Stimulated activated CD4-positive, alpha-beta T cell treated with anti-CD3 and anti-CD28 coated beads, Interleukin-2, amount 100 ng/mL, for 24 hours (primary cell): ENCODE measurements at places on chromosomes 11 and 22.
A peak's percentile ranks its signal among the peaks of the same experiment; 100 is the strongest.

DNA sequence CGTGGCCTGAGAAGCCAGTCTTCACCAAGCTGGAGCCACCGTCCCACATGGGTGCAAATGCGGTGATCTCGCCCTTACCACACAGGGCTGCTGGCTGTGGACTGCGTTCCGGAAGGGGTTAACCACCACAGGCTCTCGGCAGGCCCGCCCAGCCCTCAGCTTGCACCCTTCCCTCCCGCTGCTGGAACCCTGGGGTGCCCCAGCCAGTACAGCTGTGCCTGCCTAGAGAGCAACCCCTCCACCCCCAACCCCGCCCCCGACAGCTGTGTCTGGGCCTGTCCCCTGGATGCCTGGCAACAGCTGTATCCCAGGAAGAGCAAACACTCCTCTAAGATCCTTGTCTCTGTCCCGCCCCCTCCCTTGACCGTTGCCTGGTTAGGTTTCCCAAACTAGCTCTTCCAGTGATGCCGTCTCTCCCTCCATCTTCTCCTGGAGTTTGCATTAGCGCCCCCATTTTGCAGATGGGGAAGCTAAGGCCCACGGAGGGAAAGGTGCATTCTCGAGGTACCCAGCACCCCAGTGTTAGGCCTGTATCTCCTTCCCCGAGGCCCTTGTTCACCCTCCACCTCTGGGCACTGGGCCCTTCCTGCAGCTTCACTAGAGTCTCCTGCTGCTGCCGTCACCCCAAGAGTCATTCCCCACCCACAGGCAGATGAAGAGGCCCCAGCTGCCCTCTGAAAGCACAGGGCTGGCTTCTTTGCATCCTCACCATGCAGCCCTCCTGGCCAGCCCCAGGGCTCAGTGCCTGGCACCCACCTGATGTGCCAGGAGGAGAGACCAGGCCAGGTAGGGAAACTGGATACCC lies 12.6 kb upstream of the COX8A start:
- peak; percentile 11 for DNase-seq

DNA sequence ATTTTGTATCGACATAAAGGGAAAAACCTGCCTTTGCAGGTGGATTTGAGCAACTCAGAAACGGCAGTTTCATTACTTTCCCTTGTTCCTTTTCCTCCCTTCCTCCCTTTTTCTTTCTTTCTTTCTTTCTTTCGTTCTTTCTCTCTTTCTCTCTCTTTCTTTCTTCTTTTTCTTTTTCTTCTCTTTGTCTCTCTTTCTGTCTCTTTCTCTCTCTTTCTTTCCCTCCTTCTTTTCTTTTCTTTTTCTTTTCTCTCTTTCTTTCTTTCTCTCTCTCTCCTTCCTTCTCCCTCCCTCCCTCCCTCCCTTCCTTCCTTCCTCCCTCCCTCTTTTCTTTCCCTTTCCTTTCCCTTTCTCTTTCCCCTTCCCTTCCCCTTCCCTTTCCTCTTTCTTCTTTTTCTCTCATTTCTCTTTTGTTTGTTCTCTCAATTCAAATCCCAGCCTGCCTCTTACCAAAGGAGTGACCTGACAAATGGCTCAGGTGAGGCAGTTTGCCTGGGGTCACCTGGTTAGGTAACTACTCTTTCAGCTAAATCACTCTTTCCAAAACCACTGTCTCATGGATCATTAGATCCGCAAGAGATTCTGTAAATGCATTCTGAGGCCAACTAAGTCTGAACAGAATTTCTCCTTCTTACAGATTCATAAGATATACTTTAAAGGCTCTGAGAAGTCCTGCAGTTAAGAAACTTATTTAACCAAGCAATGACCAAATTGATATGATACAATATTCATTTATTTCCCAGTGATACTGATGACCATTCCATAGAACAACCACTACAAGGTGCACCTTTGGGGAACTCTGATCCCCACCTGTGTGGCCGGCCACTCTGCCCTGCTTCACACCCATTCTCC lies 75.3 kb downstream of the MYO18B start:
- DNase-seq: no peak

DNA sequence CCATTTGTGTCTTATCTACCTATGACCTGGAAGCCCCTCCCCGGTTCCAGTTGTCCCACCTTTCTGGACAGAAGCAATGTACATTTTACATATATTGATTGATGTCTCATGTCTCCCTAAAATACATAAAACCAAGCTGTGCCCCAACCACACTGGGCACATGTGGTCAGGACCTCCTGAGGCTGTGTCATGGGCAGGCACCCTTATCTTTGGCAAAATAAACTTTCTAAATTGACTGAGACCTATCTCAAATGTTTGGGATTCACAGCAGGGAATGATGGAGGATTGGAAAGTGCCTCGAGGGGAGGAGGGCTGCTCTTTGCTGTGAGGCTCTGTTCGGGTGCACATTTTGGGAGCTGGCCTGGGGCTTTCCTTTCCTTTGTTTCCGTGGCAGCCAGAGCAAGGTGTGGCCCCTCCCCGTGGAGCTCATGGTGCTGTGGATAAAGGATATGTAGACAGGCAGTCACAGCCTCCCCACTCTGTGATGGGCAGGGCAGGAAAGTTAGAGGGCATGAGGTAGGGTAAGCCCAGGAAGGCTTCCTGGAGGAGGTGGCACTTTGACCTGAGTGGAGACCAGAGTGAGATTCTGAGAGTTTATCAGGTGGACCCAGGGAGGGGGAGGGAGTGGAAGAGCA lies 615.6 kb downstream of the TBC1D22A start:
- no peak for DNase-seq

DNA sequence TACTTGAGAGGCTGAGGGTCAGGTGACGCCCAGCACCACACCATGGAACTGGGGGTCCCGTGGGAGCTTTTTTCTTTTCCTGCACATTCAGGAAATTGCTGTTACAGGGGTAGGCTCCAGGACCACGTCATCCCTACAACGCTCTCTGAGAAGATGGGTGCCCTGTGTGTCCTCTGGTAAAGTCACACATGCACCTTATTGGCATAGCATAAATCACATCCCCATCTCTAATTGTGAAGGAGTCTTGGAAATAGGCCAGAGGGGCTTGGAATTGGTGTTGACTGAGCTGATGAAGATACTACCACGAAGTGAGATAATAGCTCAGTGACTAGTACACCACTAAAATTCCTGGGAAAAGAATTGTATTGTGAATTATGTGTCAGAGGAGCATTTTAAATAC lies 57.6 kb downstream of the TNRC6B start:
- DNase-seq: no peak

GRCh38 chr22:47196881-47197772 lies 434.7 kb downstream of the TBC1D22A start:
- DNase-seq: no peak

DNA sequence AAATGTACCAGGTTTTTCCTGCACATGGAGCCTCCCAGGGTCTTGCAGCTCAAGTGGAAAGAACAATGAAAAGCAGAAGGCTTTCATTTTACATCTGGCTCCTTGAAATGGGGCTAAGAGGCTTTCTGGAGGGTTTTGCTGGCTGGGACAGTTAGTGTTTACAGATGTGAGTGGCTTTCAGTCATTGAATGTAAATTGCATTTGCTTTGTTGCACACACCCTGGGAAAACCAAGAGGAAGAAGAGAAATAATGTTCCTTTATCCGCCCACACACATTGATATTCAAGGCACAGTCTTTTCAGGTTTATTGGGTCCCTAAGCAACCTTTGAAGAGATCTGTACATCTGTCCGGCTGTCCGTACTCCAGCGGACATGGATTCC lies 144.5 kb downstream of the SPON1 start:
- no peak for DNase-seq

GRCh38 chr22:48055185-48055584 lies 1292.7 kb downstream of the TBC1D22A start:
- no peak for DNase-seq

GRCh38 chr11:74400606-74401005 lies 2.4 kb upstream of the PGM2L1 start:
- DNase-seq: no peak

DNA sequence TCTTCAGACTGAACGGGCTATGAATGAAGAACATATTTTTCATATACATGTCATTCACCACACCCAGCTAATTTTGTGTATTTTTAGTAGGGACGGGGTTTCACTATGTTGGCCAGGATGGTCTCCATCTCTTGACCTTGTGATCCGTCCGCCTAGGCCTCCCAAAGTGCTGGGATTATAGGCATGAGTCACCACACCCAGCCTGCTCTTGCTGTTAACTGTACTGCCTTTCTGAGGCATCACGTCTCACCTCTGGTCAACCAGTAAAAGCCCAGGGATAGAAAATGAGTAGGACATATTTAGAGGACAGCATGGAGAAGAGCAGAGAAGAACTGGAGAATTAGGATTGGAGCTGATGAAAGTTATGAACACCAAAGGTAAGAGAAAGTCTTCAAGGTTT lies 55.6 kb downstream of the APOL3 start:
- DNase-seq: no peak

DNA sequence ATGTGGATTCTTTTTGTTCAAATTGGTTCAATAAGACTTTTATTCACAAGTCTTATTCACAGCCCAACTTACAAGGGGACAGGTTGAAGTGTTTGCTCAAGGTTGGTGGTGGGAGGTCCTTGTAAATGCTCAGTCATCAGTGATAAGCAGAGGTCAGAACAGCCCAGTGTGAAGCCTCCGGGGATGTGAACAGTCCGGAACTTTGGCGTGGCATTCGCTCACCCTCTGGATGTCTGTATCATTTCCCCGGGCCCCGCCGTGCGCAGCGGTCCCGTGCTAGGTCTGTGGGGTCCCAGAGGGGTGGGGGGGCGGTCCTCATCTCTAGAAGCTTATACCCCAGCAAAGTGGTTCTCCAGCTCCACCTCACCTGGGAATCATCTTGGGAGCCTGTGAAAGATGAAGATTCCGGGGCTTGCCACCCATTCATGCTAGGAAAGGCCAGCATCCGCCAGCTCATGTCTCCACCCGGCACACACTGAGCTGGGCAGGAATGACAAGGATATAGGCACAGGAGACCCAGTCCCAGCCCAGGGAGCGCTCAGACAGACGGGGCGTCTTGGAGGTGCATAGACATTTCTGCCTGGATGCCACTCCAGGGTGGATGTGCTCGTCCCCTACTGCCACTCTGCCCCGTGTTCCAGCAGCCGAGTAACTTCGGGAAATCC lies 327.5 kb downstream of the TBC1D22A start:
- no peak for DNase-seq

GRCh38 chr11:111465400-111465799 lies 46.8 kb downstream of the BTG4 start:
- no peak for DNase-seq

- no peak for DNase-seq
Measured at GRCh38 chr11:102256251-102256650, 61.0 kb upstream of the BIRC3 start.

DNA sequence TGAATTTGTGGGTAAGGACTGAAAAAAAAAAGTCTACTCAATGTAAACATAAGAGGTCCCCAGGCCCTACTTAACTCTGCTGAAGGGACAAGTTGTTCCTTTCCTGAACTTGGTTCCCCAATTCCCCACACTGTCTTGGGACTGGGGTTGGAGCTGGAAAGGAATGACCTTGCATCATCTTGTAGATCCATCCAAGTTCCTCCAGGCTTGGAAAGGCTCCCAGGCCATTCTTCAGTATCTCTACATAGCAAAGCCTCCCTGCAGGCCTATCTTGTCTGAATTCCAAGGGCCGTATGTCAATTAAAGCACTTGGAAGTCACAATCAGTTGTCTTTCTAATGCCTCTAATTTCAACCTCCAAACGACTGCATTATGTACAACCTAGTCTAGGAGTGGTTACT lies 361.2 kb downstream of the TMEM135 start:
- DNase-seq: no peak

GRCh38 chr22:41178425-41178975 lies 26.6 kb upstream of the L3MBTL2 start:
- DNase-seq: no peak

DNA sequence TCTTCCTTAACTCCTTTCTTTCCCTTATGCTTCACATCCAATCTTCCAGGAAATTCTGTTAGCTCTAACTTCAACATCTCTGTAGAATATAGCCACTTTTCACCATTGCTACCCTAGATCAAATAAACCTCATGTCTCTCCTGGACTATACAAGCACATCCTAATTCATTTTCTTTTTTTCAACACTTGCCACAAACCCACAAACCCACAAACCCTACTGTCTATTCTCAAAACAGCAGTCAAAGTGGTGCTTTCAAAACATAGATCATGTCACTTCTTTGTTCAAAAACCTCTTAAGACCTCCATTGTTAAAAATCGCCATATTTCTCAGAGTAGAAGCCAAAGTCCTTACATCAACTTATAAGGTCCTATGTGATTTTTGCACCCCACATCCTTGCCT lies 94.3 kb downstream of the PIWIL4 start:
- no peak for DNase-seq

DNA sequence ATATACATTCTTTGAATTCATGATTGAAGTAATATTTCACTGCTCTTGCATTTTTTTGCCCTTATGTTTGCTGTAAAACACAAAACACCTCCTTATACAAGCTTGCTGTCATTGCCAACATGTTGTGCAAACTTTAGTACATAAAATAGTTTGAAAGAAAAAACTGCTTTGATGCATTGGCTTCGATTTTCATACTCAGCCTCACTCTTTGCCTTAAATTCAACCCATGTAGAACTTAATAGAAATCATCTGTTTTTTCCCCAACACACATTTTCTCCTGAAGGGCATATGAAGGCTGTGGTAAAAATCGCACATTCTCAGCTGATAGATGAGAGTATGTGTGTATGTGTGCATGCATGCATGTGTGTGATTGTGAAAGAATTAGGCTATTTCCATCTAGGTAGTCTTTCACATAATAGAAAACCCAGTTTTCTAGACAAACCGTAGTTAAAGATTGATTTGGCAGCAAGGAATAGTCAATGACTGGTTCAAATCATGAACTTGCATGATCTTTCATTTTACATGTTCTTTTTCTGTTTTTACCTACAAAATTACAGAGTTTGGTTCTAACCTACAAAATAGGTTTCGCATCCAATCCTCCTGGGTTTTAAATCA lies 72.8 kb upstream of the MTMR2 start:
- DNase-seq: no peak

DNA sequence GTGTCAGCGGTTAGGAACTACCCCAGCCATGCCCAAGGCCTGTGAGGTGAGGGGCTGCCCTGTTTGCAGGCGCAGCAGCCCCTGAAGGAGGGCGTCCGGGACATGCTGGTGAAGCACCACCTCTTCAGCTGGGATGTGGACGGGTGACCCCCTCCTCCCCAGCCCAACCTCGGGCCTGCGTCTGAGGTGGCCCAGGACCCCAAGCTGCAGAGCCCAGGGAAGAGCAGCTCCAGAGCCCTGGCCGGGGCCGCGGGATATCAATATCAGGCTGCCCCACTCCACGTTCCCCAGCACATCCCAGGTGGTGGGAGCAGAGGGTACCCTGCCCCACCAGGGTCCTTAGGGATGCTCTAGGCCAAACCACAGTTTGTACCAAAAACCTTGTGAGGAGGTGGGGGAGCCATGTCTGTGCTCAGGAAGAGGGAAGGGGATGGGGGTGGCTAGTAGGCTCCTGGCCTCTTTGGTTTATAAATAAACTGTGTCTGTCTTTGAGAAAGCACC lies 39.3 kb downstream of the SGSM3 start:
- no peak for DNase-seq

- no peak for DNase-seq
Measured at GRCh38 chr11:83284501-83285150, 1.5 kb downstream of the CCDC90B start.

DNA sequence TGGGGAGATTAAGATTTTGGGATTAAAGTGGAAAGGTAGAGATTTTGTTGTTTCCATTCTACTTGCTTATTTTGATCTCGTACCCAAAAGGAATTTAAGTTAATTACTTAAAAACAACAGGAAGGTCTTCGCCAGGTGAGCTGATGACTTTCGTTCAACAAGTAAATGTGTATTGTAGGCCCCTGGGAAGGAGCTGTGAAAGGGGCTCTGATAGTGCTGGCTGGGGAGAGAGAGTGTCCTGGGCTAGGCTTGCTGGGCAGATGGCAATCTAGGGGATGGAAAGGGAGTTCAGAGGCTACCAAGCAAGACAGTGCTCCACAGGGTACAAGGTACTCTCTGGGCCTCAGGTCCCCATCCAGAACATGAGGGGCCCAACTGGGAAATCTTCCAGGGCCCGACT lies 189.4 kb downstream of the CEP164 start:
- DNase-seq: no peak
